ENCODE measurements at places on chromosomes 11 and 22. TPM values are rescaled to one million over a fixed set of nuclear protein-coding genes. Genes with fewer than 3 reads are reported as not detected.

The THY1 gene
- 129 TPM for total RNA-seq

The MED17 gene
- 37.0 TPM for total RNA-seq

The CYB5R2 gene
- 11.9 TPM for total RNA-seq

The ELMOD1 gene
- 0.34 TPM for total RNA-seq

The DRAP1 gene
- 158 TPM for total RNA-seq

The ARRB1 gene
- total RNA-seq, result 22.7 TPM

The PARVG gene
- total RNA-seq, result not detected

The KRTAP5-8 gene
- not detected for total RNA-seq

The LRRC32 gene
- total RNA-seq, result 43.7 TPM

The AMOTL1 gene
- total RNA-seq, result 47.8 TPM

The DMC1 gene
- total RNA-seq, result not detected

The NUMA1 gene
- total RNA-seq, result 99.3 TPM

The OR8G1 gene
- total RNA-seq, result not detected

The CDON gene
- 15.5 TPM for total RNA-seq

The MGAT3 gene
- 7.9 TPM for total RNA-seq

The MAP6 gene
- total RNA-seq, result 3.9 TPM

The SMIM35 gene
- not detected for total RNA-seq

The HEPN1 gene
- total RNA-seq, result not detected

The PHOX2A gene
- total RNA-seq, result not detected

The TYR gene
- total RNA-seq, result not detected

The PLXNB2 gene
- total RNA-seq, result 376 TPM

The FGF3 gene
- total RNA-seq, result not detected

- no peak for DNase-seq
These were observed 464.7 kb downstream of the INSC start for GRCh38 chr11:15579287-15580001.

- no peak for DNase-seq
These were observed 155.7 kb downstream of the CNTN5 start for GRCh38 chr11:99176430-99176829.

DNA sequence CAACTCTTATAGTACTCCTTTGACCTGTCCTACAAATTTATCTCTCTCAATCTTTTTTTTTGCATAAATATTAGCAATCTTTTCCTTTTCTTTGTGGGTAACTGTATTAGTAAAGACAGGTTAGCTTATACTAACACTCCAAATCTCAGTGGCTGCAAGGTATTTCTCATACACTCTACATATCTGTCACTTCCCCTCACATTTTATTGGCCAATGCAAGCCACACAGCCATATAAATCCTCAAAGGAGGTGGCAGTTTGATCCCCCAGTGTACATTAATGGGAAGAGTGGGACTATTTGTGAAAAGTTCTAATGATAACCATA is 42.6 kb upstream of the EED start:
- no peak for DNase-seq

- no peak for DNase-seq
These were observed 78.1 kb upstream of the PRR5 start for GRCh38 chr22:44623771-44624510.

DNA sequence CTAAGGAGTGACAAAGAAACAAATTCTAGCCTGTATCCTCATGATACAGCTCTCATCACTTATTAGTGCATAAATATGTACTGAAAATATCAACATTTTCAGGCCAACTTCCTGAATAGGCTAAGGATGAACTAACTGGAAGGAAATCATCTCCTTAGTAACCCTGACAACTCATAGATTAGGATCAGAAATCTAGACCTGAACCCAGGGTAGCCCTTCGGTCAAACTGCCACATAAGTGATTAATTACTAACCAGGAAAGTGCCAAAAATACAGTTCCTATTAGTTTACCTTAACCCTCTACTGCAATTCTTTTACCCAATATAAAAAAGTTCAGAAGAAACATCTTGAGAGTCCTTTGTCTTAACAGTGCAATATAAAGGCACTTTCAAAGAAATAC is 40.0 kb downstream of the AMBRA1 start:
- peak; percentile 52 for DNase-seq

DNA sequence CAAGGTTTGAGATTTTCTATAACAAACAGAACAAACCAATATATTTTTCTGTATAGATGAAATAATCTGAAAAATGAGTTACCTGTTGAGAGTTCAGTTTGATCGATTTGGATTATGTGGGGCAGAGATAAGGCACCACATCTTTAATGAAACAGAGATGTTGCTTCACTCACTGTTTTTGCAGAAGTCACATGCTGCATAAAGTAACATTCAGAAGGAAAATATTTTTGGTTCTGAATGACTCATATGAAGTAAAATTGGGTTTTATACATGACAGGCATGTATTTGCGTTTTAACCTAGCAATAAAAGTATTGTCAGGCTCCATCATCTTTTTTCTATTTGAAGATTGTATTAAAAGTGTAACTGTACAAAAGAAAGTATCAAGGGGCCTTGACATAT is 77.8 kb downstream of the BBOX1 start:
- DNase-seq, result no peak

GRCh38 chr11:121099885-121100284 is 1.2 kb upstream of the TECTA start:
- peak; percentile 35 for DNase-seq

DNA sequence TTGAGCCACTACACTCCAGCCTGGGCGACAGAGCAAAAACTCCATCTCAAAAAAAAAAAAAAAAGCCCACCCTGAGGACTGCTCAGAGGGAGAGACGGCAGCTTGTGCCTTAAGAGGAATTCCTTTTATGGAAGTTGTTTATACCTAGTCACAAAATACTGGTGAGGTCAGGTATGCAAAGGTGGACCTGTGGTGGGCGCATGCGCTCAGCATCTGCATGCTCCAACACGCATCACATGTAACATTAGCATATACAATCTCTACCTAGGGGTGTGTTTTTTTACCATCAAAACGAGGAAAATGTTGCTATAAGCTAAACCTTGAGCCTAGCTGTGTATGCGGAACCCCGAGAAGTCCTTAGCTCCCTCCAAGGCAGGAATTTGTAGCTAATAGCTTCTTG is 6.8 kb upstream of the SART1 start:
- DNase-seq, result no peak

DNA sequence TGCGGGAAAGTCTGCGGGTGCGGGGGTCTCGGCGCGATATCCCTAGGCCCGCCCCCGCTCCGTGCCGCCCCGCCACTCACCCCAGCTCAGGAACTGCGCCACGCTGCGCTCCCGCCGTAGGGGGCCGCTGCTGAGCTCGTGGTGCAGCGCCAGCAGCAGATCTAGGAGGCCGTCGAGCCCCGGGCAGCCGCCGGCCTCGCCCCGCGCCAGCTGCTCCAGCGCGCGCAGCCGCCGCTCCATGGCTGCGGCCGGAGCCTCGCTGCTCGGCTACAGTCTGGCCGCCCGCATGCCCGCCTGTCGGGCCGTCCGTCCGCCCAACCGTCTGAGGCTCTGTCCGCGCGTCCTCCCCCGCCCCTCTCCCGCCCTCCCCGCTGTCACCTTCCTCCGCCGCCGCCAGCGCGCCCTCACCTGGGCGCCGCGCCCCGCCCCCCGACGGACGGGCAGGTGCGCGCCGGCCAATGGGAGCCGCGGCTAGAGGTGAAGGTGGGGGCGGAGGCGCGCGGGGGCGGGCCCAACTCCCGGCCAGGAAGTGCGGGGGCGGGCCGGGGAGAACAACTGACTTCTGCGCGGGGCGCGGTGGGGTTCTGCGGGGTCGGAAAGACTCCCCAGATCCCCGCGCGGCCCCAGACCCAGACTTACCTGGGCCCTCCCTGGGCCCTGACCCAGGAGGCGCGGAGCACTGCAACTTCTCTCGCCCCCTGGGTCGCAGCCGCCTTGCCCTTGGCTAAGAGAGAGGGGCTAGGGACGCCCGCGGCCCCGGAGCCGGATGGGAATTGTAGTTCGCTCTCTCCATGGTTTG is at the start of gene CDC42BPG:
TSS of gene CDC42BPG (minus strand) at position 324 of the 799 bp plus-strand sequence. CDS start at position 240, 84 bp downstream.
- no peak for DNase-seq

- no peak for DNase-seq
These were observed 797 bp downstream of the THY1 start for GRCh38 chr11:119421941-119422808.

DNA sequence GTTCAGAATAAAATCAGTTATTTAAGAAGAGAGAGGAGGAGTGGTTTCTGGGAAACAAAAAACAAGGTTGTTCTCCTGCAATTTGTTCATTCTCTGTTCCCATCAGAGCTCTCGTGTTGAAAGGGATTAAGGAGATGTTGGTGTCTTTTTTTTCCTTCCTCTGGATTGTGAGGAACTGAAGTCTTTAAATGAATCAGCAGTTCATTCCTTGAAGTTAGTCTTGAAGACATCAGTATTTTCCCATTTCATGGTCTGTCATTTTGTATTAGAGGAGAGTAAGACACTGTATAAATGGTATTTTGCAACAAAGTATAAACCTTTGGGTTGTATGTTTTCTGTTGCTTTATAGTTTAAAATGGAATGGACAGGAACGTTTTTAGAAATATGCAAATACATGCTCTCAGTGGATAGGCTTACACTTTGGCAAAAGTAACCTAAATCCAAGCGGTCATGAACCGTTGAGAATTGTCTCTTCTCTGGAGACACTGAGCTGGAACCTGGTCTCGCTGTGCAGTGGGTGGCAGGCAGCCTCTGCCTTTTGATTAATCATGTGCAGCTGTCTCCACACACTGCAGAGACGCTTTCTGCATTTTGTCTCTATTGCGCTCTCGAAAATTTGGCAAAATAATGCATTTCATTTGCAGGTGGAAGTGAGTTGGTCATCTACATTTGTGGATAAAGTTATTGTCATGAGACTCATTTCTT is 33.0 kb downstream of the SAMM50 start:
- no peak for DNase-seq

- DNase-seq, result no peak
These were observed 21.8 kb upstream of the YWHAH start for GRCh38 chr22:31922534-31922933.

GRCh38 chr11:16313846-16314245 is 42.5 kb downstream of the SOX6 start:
- DNase-seq, result no peak

- no peak for DNase-seq
These were observed 50.3 kb downstream of the AMBRA1 start for GRCh38 chr11:46543564-46543963.

GRCh38 chr11:70246196-70246595 is 24.3 kb upstream of the PPFIA1 start:
- peak; percentile 69 for DNase-seq

GRCh38 chr11:12235947-12236743 is 125.8 kb downstream of the MICAL2 start:
- peak; percentile 92 for DNase-seq

- no peak for DNase-seq
These were observed 5.1 kb downstream of the TMEM121B start for GRCh38 chr22:17115945-17116565.

DNA sequence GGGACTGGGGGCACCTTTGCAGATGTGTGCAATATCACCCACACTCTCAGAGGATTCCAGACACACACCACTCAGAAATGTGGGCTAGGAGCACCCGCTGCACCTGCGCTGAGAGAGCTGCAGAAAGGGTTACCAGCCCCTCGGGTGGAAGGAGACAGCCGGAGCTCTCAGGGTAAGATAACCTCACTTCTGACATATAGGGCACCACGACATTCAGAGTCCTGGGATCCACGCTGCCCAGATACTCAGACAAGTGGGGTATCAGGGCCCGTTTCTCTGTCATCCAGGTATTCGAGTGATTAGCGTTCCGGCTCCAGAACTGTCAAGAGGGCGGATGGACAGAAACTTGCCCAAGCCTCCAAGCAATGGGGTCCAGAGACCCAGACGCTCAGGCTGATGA is 6.2 kb upstream of the SYT8 start:
- no peak for DNase-seq

DNA sequence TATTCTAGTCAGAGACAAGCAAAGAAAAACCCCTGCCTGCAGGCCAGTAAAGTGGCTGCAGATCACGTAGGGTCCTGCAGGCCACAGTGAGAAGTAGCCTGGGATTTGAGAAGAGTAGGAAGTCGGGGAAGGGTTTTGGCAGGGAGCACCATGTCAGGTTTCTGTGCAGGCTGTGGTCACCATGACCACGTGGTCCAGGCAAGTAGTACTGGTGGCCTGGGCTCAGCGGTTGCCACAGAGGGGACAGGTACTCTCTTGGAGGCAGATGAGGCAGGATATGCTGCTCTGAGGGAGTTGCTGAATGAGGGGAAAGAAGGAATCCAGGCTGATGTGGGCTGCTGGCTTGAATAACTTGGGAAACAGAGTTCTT is 46.5 kb downstream of the PISD start:
- no peak for DNase-seq

GRCh38 chr22:37169947-37170688 is 17.9 kb downstream of the C1QTNF6 start:
- no peak for DNase-seq

DNA sequence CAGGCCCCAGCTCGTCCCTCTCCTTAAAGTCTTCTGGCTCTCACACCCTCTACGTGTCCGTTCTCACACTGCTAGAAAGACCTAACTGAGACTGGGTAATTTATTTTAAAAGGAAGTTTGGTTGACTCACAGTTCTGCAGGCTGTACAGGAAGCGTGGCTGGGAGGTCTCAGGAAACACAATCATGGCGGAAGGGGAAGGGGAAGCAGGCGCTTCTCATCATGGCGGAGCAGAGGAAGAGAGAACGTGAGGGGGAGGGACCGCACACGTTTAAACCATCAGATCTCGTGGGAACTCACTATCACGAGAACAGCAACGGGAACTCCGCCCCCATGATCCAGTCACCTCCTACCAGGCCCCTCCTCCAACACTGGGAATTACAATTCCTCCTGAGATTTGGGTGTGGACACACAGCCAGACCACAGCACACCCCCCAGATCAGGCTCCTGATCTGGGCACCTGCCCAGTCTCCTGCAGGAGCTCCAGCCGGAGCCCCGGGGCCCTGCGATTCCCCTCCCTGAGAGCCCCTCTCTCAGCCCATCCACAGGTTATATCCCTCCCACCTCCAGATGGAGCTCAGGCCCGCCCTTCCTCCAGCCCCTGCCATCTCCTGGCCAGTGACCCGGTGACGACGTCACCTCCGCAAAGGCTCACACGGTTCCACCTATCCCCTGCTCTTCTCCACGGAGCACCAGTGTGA is 170.2 kb downstream of the BRD1 start:
- DNase-seq, result no peak

DNA sequence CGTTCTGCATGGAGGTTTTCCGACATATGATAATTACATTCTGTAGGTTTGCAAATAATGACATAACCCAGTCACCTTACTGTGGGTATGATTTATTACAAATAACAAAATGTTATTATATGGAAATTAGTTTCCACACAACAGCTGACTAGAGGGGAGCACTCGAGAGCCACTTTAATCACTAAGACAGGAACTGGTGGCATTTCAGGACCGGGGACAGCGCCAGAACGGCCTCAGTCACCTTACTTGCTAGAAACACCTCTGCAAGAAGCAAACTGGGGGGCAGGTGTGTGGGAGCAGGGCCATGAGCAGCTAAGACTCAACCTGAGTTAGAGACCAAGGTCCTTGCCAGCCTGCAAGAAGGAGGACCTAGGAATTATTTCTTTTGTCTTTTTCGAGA is 199.9 kb downstream of the DSCAML1 start:
- peak; percentile 14 for DNase-seq

- no peak for DNase-seq
These were observed 18.9 kb downstream of the KIRREL3 start for GRCh38 chr11:126981635-126982034.

GRCh38 chr11:75577207-75577606 is 15.2 kb downstream of the SERPINH1 start:
- DNase-seq, result no peak

- no peak for DNase-seq
These were observed 474.2 kb upstream of the KIRREL3 start for GRCh38 chr11:127474766-127475165.
